ENCODE measurements at places on chromosomes 2 and 18.
A peak's percentile ranks its signal among the peaks of the same experiment; 100 is the strongest.

DNA sequence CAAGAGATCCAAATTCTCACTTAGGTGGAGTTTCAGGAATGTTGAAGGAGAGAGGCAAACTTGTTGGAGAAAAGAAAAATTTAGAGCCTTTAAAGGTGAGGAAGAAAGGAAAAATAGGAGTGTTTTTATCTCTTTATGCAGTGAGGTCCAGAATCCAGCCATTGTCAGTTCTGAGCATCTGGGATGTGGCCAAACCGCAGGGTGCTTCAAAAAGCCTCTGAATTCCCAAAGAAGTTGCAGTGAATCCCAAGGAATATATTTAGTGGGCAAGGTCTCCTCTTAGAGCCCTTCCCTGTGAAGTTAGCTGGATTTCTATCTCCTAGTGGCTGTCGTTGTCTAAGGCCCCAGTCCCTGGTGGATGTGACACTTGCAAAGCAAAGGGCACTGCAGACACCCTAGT, 51.2 kb downstream of the MTCL1 start:
- DNase-seq: no peak

DNA sequence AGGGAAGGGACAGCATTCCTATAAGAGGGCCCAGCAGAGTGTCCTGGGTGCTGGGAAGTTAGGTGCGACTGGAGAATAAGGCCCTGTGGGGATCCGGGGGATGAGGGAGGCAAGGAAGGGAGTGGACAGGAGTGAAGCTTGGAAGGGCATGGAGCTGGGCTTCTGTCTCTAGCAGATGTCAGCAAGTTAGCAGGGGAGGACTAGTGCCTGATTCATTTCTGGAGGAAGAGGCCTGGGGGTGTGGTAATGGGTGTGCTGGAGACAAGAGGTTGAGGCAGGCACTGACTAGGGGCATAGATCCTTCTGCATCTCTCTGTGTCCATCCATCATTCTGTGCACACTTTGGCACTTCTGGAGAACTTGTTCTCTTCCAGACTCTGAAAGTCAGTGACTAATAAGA, 134.7 kb downstream of the ACOXL start:
- DNase-seq: no peak

DNA sequence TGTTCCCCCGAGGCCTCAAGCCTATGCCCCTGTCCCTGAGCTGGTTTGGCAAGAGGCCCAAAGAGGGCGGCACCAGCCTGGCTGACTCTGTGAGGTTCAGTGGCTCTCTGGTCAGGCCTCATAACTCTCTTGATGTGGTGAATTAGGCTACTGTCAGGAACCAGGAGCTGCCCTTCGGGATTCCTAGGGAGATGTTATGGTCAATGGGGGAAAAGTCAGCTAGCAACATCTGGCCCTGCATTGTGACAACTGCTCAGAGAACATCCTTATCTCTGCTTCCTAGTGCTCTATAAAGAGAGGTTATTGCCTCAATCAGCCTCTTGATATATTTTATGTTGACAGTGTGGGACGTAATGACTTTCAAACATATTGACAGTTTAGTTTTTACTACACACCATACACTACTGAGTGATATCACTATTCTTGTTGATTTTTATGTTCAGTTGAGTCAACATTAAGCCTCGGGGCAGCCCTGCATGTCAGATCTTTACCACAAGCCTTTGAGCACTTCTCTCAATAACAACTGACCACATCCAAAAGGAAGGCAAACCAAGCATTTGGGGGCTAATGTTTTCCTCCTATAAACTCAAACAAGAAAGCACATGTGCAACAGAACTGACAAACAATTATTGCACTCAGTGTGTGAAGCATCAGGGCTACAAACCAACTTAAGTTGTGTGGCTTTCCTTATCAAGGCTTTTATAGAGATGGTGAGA, 448.3 kb upstream of the SLC14A2 start:
- DNase-seq: no peak

- DNase-seq: no peak
Observed at GRCh38 chr2:157989227-157989626, 112.4 kb upstream of the UPP2 start.

DNA sequence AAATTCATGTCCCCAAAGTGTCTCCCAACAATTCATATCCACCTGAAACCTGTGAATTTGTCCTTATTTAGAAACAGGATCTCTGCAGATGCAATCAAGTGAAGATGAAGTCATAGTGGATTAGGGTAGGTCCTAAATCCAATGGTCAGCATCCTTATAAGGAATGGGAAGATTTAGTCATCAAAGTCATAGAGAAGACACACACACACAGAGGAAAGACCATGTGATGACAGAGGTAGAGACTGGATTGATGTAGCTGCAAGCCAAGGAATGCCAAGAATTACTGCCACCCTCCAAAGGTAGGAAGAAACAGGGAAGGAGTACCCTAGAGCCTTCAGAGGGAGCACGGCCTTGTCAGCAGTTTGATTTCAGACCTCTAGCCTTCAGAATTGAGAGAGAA, 17.7 kb downstream of the ADD2 start:
- no peak for DNase-seq

DNA sequence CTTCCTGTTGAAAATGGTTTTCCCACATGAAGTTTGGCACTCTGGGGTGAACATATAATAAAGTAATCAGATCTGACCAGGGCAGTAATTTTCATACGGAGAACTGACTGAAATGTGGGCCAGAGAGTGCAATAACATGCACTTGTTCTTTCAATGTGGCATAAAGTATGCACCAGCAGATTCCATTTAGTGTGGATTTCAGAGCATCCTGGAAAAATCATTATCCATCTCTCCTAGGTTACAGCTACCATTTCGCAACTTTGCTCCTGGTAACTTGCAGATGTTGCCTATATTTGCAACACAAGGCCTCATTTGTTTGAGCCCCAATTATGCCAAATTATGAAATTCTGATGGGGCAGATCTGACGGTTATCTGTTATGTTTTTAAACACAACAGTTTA, 55.4 kb downstream of the COLEC12 start:
- no peak for DNase-seq

- DNase-seq: no peak
Observed at GRCh38 chr2:28231110-28231631, 161.5 kb upstream of the FOSL2 start.

GRCh38 chr2:44135771-44136170, 32.9 kb upstream of the PPM1B start:
- DNase-seq: no peak

- DNase-seq: no peak
Observed at GRCh38 chr18:39886136-39886535, 2068.9 kb upstream of the PIK3C3 start.

- no peak for DNase-seq
Observed at GRCh38 chr2:222907790-222908441, 47.1 kb downstream of the ACSL3 start.

DNA sequence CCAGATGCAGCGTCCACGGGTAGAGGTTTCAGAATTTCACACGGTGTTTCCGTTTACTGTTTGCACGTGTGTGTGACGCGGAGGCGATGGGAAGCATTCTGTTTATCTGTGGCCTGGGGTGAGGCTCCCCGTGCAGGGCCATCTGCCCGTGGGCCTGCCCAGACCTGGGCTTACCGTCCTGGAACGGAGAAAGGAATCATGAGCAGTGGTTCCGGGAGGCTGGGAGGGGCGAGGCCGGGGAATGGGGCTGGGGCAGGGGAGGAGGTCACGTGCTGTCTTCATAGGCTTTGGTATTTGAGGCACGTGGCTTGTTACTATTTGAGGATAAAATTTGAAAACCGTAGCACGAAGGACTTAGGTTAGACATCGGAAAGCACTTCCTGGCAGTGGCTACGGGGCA, 77.9 kb downstream of the RTP5 start:
- DNase-seq: no peak

DNA sequence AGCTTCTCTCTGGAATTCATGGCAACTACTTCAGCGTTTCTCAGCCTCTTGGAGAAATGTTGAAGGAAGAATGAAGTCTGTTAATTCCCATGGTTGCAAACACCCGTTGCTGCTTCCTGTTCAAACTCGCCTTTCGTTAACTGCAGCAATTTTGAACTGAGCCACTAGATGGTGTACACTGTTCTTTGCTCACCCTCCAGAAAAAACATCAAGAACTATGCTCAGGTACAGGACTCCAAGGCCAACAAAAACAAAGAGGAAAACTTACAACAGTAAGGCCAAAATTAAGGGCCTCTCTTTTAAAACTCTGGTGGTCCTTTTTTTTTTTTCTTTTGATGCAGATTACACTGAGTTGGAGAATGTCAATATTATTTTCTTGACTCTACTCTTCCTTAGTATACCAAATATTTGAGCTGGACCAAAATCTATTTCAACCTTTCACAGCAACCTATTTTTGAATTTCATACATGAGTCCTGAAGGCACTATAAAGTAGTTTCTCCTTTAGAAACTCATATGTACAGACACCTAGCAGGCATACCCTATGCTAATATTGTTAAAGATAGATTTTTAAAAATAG, 58.2 kb downstream of the KLHL14 start:
- DNase-seq: peak; percentile 21

Data from GM12864 (cell line).